ENCODE measurements at places on chromosomes 11 and 22. TPM values are rescaled to one million over a fixed set of nuclear protein-coding genes. Genes with fewer than 3 reads are reported as not detected.

Gene SULT4A1
- not detected for total RNA-seq

DNA sequence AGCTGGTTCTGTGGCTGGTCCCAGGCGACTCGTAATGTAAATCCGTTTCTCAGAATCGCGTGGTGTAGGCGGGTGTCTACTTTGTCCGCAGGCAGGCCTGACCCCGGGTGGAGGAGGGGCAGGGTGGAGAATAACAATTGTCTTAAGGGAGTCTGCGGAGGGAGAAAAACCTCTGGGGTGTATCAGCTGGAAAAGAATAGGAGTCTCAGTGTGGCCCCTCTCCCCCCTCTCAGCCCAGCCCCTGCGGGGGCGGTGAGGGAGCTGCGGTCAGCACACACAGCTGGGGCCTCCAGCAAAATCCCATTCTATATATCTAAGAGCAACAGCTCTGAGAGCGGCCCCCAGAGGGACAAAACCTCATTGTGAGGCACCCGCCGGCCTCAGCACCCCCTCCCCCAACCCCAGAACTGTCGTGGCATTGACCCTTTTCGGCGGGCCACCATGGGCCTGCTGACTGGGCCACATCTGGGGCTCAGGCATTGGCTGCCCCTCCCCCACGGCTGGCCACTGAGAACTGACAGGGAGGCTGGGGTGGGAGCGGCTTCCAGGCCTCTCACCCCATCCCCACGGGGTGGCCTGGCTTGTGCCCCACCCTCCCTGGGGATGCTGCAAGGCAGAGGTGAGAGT, 2.7 kb upstream of the MYRF start:
- H3K4me3 ChIP-seq, result no peak overlapping the region
- no peaks in the 10 kb centered on the region for H3K36me3 ChIP-seq
- no peak for DNase-seq
- H3K27me3 ChIP-seq, result no peaks in the 10 kb centered on the region

GRCh38 chr11:72700146-72700545, 25.9 kb upstream of the PDE2A start:
- H3K27ac ChIP-seq, result no peak overlapping the region
- no peaks in the 10 kb centered on the region for H3K4me1 ChIP-seq
- no peaks in the 10 kb centered on the region for H3K27me3 ChIP-seq
- no peak overlapping the region for H3K4me3 ChIP-seq
- no peak for DNase-seq

DNA sequence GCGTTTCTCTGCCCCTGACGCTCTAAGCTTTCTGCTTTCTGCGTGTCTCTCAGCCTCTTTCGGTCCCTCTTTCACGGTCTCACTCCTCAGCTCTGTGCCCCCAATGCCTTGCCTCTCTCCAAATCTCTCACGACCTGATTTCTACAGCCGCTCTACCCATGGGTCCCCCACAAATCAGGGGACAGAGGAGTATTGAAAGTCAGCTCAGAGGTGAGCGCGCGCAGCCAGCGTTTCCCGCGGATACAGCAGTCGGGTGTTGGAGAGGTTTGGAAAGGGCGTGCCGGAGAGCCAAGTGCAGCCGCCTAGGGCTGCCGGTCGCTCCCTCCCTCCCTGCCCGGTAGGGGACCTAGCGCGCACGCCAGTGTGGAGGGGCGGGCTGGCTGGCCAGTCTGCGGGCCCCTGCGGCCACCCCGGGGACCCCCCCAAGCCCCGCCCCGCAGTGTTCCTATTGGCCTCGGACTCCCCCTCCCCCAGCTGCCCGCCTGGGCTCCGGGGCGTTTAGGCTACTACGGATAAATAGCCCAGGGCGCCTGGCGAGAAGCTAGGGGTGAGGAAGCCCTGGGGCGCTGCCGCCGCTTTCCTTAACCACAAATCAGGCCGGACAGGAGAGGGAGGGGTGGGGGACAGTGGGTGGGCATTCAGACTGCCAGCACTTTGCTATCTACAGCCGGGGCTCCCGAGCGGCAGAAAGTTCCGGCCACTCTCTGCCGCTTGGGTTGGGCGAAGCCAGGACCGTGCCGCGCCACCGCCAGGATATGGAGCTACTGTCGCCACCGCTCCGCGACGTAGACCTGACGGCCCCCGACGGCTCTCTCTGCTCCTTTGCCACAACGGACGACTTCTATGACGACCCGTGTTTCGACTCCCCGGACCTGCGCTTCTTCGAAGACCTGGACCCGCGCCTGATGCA, at the start of gene MYOD1:
TSS of gene MYOD1 (plus strand) at position 544 of the 910 bp plus-strand sequence. CDS start at position 756, 212 bp downstream.
- no peak within 1 kb of the TSS for H3K27ac ChIP-seq
- no peak within 1 kb of the TSS for H3K4me3 ChIP-seq
- H3K27me3 ChIP-seq, result no peaks in the 10 kb centered on the region
- no peak for DNase-seq

- H3K4me3 ChIP-seq, result no peak overlapping the region
- peak overlapping the region; percentile 96 for H3K27ac ChIP-seq
- no peak for DNase-seq
- H3K27me3 ChIP-seq, result no peaks in the 10 kb centered on the region
- H3K36me3 ChIP-seq, result no peaks in the 10 kb centered on the region
- peaks cover 57% of the 10 kb centered on the region for H3K4me1 ChIP-seq
Measured at GRCh38 chr22:39429186-39429585, 27.6 kb upstream of the MGAT3 start.

Gene MMP8
- total RNA-seq, result not detected

Gene OVCH2
- not detected for total RNA-seq

Gene MIOX
- not detected for total RNA-seq

Gene PICALM
- 287 TPM for total RNA-seq

- H3K27me3 ChIP-seq, result no peaks in the 10 kb centered on the region
- H3K4me3 ChIP-seq, result no peak overlapping the region
- DNase-seq, result no peak
- H3K36me3 ChIP-seq, result no peaks in the 10 kb centered on the region
- peaks cover 15% of the 10 kb centered on the region for H3K4me1 ChIP-seq
Measured at GRCh38 chr11:8330404-8330803, 66.7 kb upstream of the LMO1 start.

Gene GLB1L3
- not detected for total RNA-seq

DNA sequence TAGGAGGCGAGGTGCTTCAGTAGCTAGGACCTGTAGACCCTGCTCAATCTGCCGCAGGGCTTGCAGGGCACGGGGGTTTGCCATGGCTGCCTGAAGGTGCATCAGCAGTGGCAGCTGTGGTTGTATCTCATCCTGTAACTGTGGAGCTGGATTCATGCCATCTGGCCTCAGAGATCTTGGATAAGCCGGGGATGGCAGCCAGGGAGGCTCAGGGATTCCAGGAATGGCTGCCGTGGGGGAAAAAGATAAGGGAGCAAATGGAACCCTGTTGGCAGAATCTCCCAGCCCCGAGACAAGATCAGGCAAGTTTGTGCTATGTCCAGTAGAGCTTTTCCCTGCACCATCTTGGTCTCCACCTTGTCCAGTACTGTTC, 1.8 kb downstream of the UBQLN3 start:
- DNase-seq, result no peak
- H3K36me3 ChIP-seq, result no peaks in the 10 kb centered on the region
- H3K27ac ChIP-seq, result no peak overlapping the region
- no peaks in the 10 kb centered on the region for H3K4me1 ChIP-seq
- no peaks in the 10 kb centered on the region for H3K27me3 ChIP-seq

Gene TNNT3
- 4.4 TPM for total RNA-seq

Gene FKBP2
- total RNA-seq, result 101 TPM

Gene IFT27
- 12.8 TPM for total RNA-seq

DNA sequence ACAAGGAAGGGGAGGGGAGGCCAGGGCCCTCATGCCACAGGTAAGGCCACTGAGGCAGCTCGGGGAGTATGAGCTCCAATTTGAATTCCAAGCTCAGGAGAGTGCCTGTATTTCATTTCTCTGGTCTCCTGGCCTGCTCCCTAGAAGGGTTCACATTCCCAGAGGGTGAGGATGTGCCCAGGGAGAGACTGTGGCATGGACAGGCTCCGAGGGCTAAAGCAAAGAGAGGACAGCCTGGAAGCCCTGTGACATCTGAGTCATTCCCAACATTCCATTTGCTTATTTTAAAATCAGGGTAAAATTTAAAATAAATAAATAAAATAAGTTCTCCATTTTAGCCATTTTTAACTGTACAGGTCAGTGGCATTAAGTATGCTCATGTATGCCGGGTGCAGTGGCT, 18.6 kb upstream of the FOLR1 start:
- H3K4me1 ChIP-seq, result no peaks in the 10 kb centered on the region
- no peak for DNase-seq
- no peak overlapping the region for H3K4me3 ChIP-seq
- H3K36me3 ChIP-seq, result no peaks in the 10 kb centered on the region
- H3K27me3 ChIP-seq, result peaks cover 6% of the 10 kb centered on the region
- no peak overlapping the region for H3K27ac ChIP-seq

Gene NPTXR
- total RNA-seq, result 7.5 TPM

DNA sequence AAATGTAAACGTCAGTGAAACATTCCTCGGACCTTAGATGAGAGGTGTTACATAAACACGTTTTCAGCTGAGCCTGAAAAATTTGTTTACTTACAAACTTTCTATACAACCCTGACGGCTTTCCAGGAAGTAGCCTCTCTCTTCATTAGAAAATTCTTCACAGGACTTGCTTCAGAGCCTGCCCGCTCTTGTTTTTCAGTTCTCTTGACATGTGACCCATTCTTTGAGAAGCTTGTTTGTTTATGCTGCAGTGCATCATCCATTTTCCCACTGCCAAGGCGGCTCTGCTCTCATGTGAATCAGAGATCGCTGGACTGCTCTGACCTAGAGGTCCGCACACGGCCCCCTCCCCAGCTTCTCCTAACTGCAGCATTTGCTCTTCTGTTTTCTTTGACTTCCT, 47.9 kb upstream of the ARHGAP42 start:
- no peak for DNase-seq
- H3K27ac ChIP-seq, result peak overlapping the region; percentile 30
- H3K4me3 ChIP-seq, result no peak overlapping the region
- no peaks in the 10 kb centered on the region for H3K27me3 ChIP-seq

GRCh38 chr11:125873881-125874555, 13.4 kb upstream of the HYLS1 start:
- no peaks in the 10 kb centered on the region for H3K27me3 ChIP-seq
- peaks cover 3% of the 10 kb centered on the region for H3K4me1 ChIP-seq
- H3K36me3 ChIP-seq, result no peaks in the 10 kb centered on the region
- H3K27ac ChIP-seq, result no peak overlapping the region
- H3K4me3 ChIP-seq, result peak overlapping the region; percentile 11

Gene KRTAP5-1
- not detected for total RNA-seq

Gene OR4D9
- total RNA-seq, result not detected

DNA sequence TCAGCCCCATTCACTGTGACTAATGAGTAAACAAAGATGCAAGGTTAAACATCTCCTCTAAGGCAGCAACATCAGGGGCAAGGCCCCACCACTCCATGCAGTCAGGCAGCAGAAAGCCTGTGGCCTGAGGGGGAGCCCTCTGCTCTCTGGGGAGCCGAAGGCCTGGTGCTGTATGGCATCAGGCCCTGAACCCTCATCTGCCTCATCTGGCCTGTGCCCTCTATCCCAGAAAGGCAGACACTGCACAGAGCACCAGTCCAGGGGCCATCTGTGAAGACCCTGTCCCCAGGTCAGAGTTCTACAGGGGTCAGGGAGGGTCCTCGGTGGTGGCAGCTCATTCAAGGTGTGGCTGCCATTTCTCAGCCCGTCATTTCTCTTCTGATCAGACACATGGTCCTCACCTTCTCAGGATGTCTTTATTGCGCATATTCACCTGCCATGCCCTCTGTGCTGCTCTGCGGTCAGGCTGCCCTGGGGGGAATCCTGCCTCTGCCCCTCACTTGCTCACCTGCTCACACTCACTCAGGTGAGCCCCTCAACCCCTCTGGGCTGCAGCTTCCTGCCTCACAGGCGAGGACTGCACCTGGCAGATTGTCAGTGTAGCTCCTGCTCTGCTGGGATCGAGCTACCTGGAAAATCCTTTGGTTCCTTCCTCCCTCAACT, 103.1 kb upstream of the PITPNB start:
- no peaks in the 10 kb centered on the region for H3K27me3 ChIP-seq
- no peak for DNase-seq
- peaks cover 12% of the 10 kb centered on the region for H3K4me1 ChIP-seq
- no peak overlapping the region for H3K4me3 ChIP-seq

Gene OR10A5
- not detected for total RNA-seq

- H3K27me3 ChIP-seq, result no peaks in the 10 kb centered on the region
- no peaks in the 10 kb centered on the region for H3K36me3 ChIP-seq
- H3K4me1 ChIP-seq, result peaks cover 22% of the 10 kb centered on the region
- no peak overlapping the region for H3K4me3 ChIP-seq
- no peak overlapping the region for H3K27ac ChIP-seq
Measured at GRCh38 chr11:69116671-69117070, 39.1 kb upstream of the SMIM38 start.

DNA sequence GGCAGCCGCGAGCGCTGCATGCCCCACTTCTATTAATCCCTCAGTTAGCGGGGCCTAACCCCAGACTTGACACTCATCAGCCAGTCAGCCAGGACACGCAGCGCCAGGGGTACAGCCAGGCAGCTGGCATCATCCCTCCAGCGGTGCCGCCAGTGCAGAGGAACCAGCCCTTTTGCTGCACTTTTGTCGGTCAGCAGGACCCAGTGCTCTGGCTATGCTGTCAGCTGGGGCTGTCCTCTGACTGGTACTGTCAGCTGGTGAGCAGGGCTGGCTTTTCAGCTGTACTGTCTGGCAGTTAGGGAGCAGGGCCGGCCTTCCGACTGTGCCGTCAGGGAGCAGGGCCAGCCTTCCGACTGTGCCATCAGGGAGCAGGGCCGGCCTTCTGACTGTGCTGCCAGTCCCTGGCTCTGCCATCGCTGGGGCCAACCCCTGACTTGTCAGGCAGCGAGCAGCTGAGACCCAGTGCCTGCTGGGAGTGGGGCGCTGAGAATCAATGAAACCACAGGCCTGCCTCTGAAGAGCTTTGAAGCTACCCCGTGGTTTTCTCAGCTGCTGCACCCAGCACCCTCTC, 115.4 kb downstream of the KIAA1671 start:
- H3K36me3 ChIP-seq, result no peaks in the 10 kb centered on the region
- H3K27me3 ChIP-seq, result no peaks in the 10 kb centered on the region
- H3K27ac ChIP-seq, result peak overlapping the region; percentile 21
- peaks cover 7% of the 10 kb centered on the region for H3K4me1 ChIP-seq

Gene HOATZ
- total RNA-seq, result not detected

Gene KRTAP5-9
- not detected for total RNA-seq

- no peaks in the 10 kb centered on the region for H3K27me3 ChIP-seq
- H3K4me3 ChIP-seq, result no peak overlapping the region
- H3K4me1 ChIP-seq, result no peaks in the 10 kb centered on the region
- H3K36me3 ChIP-seq, result no peaks in the 10 kb centered on the region
- no peak for DNase-seq
Measured at GRCh38 chr22:33110562-33111163, 52.5 kb upstream of the SYN3 start.

DNA sequence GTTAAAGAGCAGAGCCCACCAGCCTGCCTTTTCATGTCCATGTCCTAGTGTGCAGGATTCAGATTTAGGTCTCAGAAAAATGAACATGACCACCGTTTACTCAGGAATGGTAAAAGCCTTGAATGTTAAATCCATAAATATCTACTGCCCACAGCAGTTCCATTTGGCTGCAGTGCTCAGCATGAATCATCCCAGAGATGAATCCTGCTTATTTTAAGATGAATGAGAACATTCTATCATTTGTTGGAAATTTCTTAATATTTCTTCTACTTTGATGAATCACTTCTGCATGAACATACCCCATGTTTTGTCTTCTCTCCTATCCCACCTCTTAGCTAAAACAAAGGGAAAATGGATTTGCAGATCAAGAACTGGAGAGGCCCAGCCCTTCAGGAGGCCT, 47.5 kb upstream of the AQP11 start:
- no peaks in the 10 kb centered on the region for H3K4me1 ChIP-seq
- H3K36me3 ChIP-seq, result no peaks in the 10 kb centered on the region
- DNase-seq, result no peak

Measured in tibial nerve (tissue), 4 donors.